ENCODE measurements at places on chromosomes 6 and 20. TPM values are rescaled to one million over a fixed set of nuclear protein-coding genes. Genes with fewer than 3 reads are reported as not detected.

Gene C6orf52
- polyA plus RNA-seq = 0.50 TPM

DNA sequence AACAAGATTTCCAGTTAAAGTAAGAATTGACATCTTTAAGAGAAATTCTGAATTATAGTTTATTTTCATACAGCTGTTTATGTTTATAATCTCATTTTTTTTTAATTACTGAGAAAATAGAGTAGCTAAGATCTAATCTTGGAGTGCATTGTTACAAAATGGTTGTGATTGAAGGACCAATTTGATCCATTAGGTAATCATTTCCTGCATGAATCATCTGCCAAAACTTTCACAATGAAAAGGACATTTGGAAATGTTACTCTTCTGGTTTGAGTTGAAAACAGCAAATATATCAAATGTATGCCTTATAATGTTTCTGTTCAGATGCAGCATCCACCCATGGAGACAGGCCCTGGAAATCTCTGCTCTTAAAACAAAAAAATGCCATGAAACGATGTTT, 19.0 kb downstream of the TUBB2A start:
- no peak for DNase-seq

GRCh38 chr20:22836211-22836610, 198.9 kb upstream of the SSTR4 start:
- DNase-seq = no peak

- no peak for DNase-seq
Measured at GRCh38 chr6:111266276-111266675, 179.0 kb downstream of the SLC16A10 start.

DNA sequence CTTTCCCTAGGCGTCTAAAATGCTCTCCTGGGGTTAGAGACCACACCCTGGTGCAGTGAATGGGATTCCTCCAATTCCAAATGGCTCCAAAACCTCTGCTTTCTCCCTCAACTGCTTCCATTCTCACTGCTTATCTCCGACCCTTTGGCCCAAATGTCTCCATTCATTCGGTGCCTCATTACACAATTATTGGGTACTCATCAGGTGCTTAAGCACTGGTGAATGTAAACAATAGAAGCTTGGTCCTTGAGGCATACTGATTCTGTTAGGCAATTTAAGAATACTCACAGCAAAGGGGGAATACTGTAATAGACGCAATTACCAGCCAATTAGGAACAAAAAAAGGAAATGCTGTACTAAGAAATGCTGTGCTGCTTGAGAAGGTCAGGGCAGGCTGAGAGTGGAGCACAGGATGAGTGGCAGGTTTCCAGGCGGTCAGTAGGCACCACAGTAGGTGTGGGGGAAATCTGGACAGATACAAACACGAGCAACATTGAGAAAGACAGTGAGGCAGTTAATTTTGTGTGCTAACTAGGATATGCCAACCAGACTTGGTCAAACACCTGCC, 23.0 kb downstream of the GMDS start:
- DNase-seq = no peak
